ENCODE measurements at places on chromosomes 12 and 14.
A peak's percentile ranks its signal among the peaks of the same experiment; 100 is the strongest.

- no peak for DNase-seq
Observed at GRCh38 chr12:69951108-69951507, 126.1 kb downstream of the MYRFL start.

- no peak for DNase-seq
Observed at GRCh38 chr12:120997448-120997847, 18.8 kb downstream of the C12orf43 start.

DNA sequence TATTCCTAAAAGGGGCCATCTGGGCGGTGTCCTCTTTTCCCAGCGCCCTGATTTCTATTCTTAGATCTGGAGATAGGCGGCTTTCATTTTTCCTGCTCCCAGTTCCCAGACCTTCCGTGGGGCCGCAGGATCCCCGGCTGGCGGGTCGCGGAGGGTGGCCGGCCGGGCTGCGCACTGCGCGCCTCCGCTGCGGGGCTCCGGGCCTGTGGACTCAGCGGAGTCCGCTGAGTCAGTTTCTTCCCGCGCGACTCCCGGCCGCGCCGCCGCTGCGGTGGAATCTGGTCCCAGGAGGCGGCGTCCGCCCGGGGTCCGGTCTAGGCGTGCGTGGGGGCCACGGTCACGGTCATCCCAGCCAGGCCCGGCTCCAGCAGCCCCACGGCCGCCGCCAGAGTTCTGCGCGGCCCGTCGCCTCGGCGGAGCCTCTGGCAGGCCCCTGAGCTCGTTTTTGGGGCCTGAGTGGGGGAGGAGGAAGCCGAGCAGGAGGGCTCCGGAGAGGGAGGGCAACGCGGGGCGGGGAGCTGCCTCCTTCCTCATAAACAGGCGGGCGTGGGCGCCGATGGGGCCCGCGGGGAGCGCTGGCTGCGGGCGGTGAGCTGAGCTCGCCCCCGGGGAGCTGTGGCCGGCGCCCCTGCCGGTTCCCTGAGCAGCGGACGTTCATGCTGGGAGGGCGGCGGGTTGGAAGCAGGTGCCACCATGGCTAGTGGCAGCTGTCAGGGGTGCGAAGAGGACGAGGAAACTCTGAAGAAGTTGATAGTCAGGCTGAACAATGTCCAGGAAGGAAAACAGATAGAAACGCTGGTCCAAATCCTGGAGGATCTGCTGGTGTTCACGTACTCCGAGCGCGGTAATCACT, at the start of gene LRRK2:
TSS of gene LRRK2 (plus strand) at position 559 of the 853 bp plus-strand sequence. CDS start at position 694, 135 bp downstream.
- peak; percentile 11 for DNase-seq

- DNase-seq, result no peak
Observed at GRCh38 chr14:33480071-33480886, 470.6 kb downstream of the EGLN3 start.

Measured in activated naive CD4-positive, alpha-beta T cell treated with anti-CD3 and anti-CD28 coated beads, Interleukin-2, amount 50 U/mL, for 16 hours (primary cell).